ENCODE measurements at places on chromosomes 7 and 10.

- no peak for DNase-seq
These were observed 637.4 kb downstream of the REEP3 start for GRCh38 chr10:64158551-64158950.

GRCh38 chr10:50585921-50586739 is 37.6 kb downstream of the SGMS1 start:
- no peak for DNase-seq

- DNase-seq: no peak
These were observed 38.1 kb downstream of the RTKN2 start for GRCh38 chr10:62230344-62231121.

GRCh38 chr10:129481641-129482040 is 14.6 kb downstream of the MGMT start:
- no peak for DNase-seq

DNA sequence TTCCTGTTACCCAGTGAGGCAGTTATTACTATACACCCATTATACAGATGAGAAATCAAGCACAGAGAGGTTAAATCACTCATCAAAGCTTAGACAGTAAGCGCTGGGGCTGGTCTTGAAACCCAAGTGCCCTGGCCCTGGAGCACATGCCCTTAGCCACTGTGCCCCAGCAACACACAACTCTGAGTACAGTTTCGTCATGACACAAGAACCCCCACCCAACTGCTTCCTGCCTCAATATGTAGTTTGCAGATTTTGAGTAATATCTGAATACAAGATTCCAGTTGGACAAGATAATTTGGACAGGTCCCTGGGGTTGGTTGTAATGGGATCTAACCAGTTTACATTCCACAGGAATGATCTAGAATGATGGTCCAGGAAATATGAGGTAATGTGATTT is 62.8 kb downstream of the SH3PXD2A start:
- DNase-seq: no peak

- DNase-seq: no peak
These were observed 250.3 kb downstream of the ADARB2 start for GRCh38 chr10:1486841-1487687.

GRCh38 chr7:104604706-104605105 is 276.3 kb downstream of the LHFPL3 start:
- DNase-seq: no peak

Measured in GM12864 (cell line).